Kidney tubule cell (primary cell): ENCODE measurements at places on chromosomes 12 and 14.

DNA sequence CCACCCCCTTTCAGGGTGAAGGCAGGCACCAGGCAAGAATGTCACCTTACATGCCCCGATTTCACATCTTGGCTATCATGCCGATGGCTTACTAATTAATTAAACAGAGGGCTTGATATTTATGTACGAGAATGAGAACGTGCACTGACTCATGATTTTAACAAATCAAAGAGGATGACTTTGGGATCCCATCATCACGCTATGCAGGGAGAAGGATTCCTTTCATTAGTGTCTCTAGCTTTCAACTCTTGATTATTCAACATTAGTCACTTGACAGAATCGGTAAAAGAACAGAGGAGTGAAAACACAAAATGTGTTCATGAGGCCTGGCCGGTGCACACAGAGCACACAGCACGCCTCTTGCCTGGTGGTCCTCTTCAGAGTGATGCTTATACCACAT lies 80.6 kb downstream of the PRKAB1 start:
- peak; percentile 89 for DNase-seq

DNA sequence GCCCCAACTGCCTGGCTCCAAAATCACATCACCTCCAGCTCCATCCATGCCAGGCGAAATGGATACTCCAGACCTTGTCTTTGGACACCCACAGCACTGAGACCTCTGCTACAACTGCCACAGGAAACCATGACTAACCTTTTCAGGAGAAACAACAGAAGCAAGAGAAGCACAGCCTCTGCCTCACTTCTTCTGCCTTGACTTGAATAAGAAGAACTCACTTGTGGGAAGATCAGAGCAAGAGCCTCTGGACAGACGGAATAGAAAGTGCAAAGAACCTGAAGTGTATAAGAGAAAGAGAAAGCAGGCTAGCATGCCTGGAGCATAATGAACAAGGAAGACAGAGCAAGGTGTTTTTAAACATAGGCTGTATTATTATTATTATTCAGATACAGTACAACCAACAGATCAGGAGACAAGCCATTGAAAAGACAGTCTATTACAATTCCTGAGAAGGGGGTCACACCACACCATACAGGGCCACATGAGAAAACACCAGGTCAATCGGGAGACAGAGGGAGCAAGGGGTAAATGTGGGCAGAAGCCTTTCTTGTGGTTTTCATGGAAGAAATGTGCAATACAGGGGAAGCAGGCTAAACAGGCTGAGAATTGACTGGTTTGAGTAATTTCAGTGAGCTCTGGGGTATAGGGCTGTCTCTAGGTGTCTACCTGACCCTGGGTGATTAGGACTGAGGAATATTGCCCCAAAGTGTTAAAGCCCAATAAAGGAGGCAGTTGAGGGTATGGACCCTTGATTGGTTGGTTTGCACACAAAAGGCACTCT lies 7.4 kb upstream of the OR10P1 start:
- DNase-seq = no peak

GRCh38 chr12:127785986-127786590 lies 480.9 kb upstream of the TMEM132C start:
- no peak for DNase-seq

DNA sequence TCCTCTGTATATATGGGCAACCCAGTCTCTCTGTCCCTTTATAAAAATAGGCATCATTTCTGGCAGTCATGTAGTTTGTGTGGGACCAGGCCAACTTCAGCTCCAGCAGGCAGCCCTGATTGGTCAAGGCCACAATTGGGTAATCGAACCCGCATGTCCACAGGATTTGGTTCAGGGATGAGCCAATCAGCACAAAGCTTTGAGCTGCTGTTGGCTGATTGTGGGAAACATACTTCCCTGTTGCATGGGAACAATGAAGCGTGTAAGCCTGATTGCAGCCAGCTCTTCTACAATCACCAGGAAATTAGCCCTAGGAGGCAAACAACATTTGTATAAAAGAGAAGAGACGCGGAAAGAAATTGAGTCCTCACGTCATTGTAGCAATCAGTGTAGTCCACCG lies 328.6 kb downstream of the PCNX1 start:
- peak; percentile 4 for DNase-seq

DNA sequence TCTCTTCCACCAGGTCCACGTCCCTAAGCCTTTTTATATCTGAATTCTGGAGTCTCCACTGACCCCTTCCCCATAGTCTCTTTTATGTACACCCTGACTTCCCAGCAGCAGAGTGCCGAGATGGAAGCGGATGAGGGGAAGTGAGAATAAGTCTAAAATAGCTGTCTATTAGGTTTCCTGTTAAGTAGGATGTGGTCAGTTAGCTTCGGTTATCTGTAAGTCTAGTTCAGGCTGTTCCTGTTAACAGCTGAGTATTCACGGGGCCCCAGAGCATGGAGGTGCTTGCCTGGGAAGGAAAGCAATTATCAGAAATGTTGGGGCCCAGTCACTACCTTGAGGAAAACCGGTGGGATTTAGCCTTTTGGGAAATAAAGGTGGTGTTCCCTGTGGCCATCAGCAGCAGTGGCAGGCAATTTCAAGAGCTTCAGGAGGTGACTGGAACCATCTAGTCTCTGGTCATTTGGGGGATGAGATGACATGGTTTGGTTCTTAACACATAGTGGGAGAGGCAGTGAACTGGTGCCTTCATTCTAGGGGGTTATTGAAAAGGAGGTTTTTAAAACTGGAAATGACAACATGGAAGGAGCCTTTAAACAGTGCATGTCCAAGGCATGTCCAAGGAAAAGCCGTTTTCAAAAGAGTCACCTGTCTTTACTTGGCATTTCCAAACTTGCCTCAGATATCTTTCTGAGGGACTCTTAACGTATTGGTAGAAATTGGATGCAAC lies 21.8 kb downstream of the CHST11 start:
- no peak for DNase-seq

GRCh38 chr12:57069523-57069922 lies 9.1 kb downstream of the NEMP1 start:
- peak; percentile 74 for DNase-seq

GRCh38 chr12:38934686-38935085 lies 29.3 kb upstream of the CPNE8 start:
- peak; percentile 63 for DNase-seq

DNA sequence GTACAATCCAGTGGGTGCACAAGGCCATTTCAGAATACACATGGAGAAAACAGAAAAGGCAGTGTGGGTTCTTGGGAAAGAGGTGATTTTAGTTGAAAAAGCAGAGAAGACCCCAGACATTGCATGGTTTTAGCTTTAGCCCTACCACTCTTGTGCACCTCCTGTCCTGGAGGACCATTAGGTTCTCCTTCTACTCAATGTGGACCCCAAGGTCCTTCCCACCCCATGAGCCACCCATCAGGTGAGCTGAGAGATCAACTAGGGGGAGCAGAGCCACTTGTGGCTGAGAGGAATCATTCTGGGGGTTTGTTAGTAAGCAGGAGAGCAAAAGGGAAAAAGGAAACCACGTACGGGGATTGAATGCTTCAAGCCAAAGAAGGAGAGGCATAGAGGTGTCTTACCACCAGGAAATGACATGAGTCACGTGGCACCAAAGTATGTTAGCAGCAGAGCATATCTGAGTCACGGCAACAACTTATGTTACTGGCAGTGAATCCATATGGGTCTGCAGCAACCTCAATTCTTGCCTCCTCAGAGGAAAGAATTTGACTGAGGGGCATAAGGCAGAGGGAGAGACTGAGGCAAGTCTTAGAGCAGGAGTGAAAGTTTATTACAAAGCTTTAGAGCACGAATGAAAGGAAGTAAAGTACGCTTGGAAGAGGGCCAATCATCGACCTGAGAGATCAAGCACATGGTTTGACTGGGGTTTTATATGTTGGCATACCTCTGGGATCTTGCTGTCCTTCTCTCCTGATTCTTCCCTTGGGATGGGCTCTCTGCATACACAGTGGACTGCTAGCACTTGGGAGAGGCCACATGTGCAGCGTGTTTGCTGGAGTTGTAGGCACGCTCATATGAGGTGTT lies 73.9 kb downstream of the HSD17B6 start:
- peak; percentile 88 for DNase-seq

- DNase-seq = no peak
These were observed 109.8 kb upstream of the CPSF6 start for GRCh38 chr12:69129564-69129963.

DNA sequence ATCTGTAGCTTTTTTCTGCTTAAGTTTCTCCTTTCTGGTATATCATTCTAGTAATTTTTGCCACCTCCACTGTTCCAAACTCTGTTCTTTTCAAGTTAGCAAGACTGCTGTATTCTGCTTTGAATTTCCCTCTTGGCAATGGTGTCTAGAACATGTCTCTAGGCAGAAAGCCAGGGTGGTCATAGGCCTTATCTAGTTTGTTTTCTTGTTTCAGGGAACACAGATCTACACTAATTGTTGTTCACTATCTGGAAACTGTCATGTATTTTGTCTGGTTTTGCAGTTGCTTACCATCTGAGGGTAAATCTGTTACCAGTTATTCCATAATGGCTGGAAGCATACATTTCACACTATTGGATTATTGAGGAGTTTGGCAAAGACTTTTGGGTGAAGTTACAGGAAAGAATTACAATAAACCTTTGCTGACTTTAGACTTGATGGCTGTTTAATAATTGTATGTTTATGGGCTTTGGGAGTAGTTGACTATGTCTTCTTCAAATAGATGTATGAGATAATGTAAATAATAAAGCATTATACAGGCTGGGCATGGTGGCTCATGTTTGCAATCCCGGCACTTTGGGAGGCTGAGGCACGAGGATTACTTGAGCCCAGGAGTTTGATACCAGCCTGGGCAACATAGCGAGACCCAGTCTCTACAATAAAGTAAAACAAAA lies 41.4 kb downstream of the FUT8 start:
- no peak for DNase-seq

DNA sequence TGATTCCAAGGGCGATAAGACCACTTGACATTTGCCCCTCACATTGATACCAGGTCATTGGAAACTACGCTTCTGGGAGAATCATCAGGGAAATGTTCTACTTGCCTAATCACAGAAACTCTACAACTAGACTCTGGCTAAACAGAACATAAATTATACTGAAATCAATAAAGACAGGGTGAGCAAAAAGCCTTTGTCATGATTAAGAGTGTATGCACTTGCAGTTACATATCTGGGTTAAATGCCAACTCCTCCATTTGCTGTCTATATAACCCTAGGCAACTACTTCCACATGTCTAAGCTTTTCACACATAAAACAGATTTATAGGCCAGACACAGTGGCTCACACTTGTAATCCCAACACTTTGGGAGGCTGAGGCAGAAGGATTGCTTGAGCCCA lies 125.7 kb downstream of the PHLDA1 start:
- DNase-seq = no peak
